ENCODE measurements at places on chromosomes 3 and 15.

- no peak for DNase-seq
These were observed 16.3 kb upstream of the FBLN2 start for GRCh38 chr3:13532631-13533030.

GRCh38 chr15:74725845-74726773 is 781 bp upstream of the CYP1A1 start:
- DNase-seq, result peak; percentile 64

- DNase-seq, result no peak
These were observed 135.0 kb downstream of the VPS8 start for GRCh38 chr3:184946917-184947316.

GRCh38 chr15:65942436-65942835 is 73.1 kb downstream of the RAB11A start:
- no peak for DNase-seq
